Adipocyte (in vitro differentiated cells): ENCODE measurements at places on chromosomes 13 and 19.

- DNase-seq = no peak
Measured at GRCh38 chr13:23620613-23621315, 50.6 kb downstream of the TNFRSF19 start.

DNA sequence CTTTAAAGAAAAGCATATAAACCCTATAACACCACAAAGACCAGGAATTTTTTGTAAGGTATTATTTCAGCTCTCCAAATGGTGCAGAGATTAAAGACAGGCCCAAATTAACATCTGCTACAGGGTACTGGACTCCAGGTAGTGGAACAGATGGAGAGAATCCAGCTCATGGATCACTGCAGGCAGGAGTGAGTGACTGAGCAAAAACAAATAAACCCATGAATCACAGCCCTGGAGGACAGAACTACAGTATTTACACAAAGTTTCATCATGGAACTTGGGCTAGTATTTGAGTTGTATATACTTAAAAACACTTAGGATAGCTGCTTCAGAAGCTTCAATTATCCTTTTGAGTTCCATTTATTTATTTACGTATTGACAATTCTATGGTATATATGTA, 132.8 kb upstream of the SPRY2 start:
- peak; percentile 85 for DNase-seq

GRCh38 chr19:45306518-45307027, 16.1 kb downstream of the CKM start:
- no peak for DNase-seq

DNA sequence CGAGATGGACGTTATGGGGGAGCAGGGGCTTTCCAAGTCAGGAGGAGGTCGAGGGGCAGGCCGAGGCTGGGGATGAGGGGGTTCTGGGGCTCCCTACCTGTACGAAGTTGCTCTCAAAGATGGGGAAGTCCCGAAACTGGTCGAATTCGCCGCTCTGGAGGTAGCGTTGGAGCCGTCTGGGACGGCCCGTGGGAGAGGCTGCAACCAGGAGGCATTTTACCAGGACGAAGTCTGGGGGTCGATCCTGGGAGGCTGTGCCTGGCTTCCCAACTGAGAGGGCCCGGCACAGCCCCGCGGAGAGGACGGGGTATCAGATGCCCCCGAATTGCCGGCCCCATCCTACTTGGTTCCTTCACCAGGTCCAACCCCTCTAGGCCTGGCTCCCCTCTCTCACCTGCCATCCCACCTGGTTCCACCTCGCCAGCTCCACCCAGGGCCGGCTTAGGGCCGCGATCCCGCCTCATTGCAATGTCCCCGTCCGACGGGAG, 527 bp upstream of the EMC10 start:
- no peak for DNase-seq

DNA sequence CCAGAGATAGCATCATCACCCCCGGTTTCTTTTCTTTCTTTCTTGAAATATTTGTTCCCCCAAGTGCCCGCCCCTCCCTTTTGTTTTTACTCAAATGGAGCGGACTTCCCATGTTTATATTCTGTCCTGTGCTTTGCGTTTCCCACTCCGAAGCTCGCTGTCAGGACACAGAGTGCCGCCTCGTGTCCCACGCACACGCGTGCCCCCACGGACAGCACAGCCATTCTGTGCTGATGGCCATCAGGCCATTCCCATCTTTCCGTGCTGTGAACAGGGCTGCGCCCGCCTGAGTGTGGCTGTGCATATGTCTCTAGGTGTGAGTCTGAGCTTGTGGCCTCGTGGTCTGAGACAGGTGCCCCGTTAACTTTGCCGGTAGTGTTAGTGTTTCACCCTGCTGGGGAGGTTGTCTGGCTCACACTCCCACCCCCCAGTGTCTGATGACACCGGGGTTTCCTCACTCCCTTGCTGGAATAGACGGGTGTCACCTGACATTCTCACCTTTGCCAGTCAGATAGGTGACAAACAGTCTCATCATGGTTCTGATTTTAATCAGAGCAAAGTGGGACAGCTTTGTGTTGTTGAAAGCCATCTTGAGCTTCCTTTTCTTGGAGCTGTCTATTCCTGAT, 6.9 kb downstream of the PAK4 start:
- no peak for DNase-seq

DNA sequence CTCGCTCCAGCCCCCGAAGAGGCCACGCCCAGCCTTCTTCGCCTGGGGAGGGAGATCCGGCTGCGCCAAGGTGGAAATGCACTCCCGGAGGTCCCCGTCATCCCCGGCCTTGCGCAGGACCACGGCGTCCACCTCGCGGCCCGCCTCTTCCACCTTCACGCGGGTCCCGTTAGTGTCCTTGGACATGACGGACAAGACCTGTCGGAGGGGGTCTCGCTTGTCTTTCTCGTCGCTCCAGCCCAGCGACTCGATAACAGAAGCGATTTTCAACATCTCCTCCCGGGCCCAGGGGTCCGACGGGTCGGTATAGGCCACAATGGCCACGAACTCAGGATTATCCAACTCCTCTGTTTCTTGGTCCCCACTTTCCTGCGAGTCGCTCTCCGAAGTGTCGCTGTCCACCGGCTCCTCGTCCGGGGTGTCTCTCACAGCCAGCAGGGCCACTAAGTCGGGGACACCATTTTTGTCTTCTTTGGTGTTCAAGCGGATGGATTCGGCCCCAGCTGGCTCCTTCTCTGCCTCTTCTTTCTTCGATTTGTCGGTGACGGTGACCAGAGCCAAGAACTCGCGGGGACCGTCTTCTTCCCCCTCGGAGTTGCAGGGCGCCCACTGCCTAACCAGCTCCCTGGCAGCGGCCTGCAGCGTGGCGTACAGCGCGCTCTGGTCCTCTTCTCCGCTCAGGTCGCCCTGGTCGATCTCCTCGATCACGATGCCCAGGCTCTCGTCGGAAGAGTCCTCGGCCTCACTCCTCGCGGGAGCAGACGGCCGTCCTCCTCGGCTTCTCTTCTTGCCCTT, 1.3 kb downstream of the PNMA8B start:
- DNase-seq = no peak

DNA sequence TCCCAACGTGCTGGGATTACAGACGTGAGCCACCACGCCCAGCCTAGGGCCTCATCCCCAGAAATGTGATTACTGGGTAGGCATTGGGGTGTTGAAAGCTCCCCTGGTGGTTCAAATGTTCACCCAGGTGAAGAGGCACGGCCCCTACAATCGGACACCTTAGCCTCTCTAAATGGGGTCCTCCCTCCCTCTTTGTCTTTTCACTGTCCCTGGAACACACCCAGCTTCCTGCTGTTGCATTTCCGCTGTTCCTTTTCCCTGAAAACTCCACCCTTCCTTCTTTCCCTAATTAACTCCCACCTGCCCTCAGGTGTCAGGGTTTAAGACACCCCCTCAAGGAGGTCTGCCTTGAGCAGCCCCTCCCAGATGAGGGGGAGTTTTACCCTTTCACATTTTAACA, 3.6 kb upstream of the PRODH2 start:
- DNase-seq = no peak

DNA sequence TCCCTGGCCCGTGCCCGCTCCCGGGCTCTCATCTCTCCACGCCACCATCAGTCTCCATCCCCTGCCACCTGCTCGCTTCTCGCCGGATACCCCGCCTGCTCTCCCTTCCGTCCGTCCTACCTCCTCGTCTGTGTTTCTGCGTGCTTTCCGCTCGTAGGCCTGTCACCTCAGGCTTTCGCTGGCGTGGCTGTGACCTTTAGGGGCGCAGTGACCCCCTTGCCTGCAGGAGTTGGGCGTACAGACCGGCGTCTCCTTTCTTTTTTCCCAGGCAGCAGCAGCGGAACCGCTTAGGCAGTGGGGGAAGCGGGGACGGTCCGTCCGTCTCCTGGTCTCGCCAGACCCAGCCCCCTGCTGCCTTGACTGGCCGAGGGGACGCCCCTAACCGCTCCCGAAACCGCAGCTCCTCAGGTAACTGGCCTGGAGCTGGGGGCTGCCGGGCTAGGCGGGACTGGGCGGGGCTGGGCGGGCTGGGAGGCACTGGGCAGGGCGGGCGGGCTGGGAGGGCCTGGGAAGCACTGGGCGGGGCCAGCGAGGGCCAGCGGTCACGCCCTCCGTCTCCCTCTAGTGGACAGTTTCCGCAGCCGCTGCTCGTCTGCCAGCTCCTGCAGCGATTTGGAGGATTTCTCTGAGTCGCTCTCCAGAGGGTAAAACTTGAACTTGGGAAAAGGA, 6.3 kb downstream of the PGLYRP1 start:
- peak; percentile 94 for DNase-seq

GRCh38 chr13:112160558-112160957, 93.6 kb downstream of the SOX1 start:
- no peak for DNase-seq

DNA sequence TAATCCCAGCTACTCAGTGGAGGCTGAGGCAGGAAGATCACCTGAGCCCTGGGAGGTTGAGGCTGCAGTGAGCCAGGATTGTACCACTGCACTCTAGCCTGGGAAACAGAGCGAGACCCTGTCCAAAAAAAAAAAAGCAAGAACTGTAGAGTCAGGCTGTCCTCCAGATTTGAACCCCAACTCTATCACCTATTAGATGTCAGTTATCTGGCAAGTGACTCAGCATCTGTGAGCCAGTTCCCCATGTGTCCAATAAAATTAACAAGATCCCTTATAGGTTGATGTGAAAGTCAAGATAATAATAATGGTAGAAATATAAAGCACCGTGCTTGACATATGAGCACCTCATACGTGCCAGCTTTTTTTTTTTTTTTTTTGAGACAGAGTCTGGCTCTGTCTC, 22.0 kb downstream of the GP6 start:
- no peak for DNase-seq

DNA sequence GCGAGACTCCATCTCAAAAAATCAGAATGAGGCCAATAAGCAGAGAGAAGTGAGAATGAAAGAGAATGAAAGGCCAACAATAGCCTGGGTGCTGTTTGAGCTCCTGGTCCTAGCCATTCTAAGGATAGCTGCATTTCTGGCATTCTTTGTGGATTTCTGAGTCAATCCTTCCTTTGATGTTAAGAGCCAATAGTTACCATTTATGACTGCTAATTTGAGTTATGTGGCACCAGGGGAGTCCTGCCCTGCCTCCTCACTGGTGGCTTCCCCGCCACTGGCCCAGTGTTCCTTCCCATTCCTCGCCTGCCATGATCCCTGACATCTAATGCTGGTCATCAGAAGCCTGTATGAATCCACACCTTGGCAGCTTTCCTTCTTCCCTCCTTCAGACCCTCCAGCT, 991.2 kb downstream of the UQCRFS1 start:
- DNase-seq = no peak

DNA sequence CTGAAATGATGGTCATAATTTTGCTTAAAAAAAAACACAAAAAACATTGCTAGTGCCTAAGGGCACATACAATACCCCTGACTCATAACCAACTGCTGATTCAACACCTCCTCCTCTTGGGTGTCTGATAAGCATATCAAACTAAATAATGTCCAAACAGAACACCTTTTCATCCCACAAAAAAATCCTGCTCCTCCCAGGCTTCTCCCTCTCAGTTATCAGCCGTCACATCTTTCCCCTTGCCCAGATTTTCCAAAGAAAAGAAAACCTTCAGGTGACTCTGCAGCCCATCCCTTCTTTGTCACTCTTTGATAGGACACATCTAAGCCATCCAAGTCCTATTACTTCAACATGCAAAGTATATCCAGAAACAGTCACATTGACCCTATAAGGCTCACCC, 46.9 kb downstream of the ABCC4 start:
- DNase-seq = peak; percentile 34

- peak; percentile 92 for DNase-seq
Measured at GRCh38 chr19:38831142-38831605, 420 bp downstream of the ECH1 start.

GRCh38 chr19:21098291-21098690, 16.3 kb downstream of the ZNF714 start:
- no peak for DNase-seq

- DNase-seq = no peak
Measured at GRCh38 chr13:89003656-89004055, 1332.5 kb downstream of the SLITRK5 start.

- DNase-seq = no peak
Measured at GRCh38 chr13:21742096-21742495, 71.2 kb downstream of the FGF9 start.

GRCh38 chr13:19952850-19953249, 5.7 kb upstream of the ZMYM2 start:
- no peak for DNase-seq

- DNase-seq = no peak
Measured at GRCh38 chr13:22194106-22194805, 523.4 kb downstream of the FGF9 start.

DNA sequence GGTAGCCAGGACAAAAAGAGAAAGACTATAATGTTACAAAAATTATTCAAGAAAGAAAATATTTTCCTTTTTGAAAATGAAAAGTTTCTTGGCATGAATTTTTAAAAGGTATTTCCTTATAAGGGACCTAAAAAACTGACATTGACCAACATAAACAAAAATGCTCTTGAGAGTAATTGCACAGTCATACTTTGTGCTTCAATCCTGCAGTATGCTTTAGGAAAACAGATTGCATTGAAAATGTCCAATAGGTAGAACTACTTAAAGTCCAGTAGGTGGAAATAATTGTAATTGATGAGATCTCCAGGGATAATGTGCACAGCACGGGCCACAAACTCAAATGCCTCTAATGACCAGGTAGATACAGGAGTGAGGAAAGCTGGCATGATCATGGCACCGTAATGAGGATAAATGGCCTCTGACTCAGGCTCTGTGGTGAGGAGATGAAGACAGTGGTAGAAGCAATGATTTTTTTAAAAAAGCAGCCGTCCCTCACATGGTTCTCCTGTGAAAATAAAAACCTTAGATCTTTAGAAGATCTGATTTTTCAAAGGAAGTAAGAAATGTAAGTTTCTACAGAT, 278.0 kb downstream of the ITGBL1 start:
- DNase-seq = peak; percentile 30

DNA sequence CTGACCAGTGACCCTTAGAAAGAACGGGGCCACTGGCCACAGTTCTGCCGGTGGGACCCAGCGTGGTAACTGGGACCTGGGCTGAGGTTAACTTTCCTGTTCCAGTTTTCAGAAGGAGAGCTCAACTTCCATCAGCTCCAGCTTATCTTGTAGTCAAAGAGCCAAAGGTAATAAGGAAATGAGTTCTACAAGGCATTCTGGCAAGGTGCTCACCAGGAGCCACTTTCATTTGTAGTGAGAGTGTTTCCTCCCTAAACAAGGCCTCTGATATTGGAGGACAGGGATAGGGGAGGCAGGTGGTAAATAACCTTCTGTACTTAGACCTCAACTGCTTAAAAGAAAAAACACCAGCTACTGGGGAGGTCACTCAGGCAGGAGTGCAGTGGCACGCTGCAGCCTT, 38.1 kb downstream of the PBX4 start:
- DNase-seq = no peak

- DNase-seq = no peak
Measured at GRCh38 chr13:36130193-36130551, 1.0 kb downstream of the DCLK1 start.

DNA sequence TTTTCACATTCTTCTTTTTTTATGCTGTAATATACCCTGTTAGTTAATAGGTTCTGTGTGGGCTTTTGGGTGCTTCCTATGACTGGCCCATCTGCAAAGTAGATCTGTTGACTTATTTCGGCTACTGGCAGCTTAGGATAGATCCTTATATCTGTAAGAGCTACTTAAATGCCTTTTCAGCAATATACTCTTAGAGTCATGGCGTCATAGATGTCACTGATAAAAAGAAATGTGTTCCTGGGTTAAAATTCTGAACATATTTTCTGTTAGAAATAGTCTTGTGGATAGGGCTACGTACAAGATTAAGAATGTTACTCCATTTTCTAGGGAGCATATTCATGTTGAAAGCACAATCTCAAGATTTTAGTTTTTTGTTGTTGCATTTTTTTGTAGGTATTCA, 4.7 kb downstream of the AKAP11 start:
- DNase-seq = no peak

- DNase-seq = peak; percentile 30
Measured at GRCh38 chr19:39448271-39448670, 2.9 kb downstream of the SUPT5H start.

GRCh38 chr13:113545455-113545930, 39.1 kb upstream of the TFDP1 start:
- DNase-seq = peak; percentile 71
